ENCODE measurements at places on chromosomes 2 and 18. TPM values are rescaled to one million over a fixed set of nuclear protein-coding genes. Genes with fewer than 3 reads are reported as not detected.

Gene MOGAT1
- total RNA-seq, result not detected

Gene RESP18
- not detected for total RNA-seq

- no peak for DNase-seq
Measured at GRCh38 chr2:79394485-79394859, 118.4 kb upstream of the CTNNA2 start.

DNA sequence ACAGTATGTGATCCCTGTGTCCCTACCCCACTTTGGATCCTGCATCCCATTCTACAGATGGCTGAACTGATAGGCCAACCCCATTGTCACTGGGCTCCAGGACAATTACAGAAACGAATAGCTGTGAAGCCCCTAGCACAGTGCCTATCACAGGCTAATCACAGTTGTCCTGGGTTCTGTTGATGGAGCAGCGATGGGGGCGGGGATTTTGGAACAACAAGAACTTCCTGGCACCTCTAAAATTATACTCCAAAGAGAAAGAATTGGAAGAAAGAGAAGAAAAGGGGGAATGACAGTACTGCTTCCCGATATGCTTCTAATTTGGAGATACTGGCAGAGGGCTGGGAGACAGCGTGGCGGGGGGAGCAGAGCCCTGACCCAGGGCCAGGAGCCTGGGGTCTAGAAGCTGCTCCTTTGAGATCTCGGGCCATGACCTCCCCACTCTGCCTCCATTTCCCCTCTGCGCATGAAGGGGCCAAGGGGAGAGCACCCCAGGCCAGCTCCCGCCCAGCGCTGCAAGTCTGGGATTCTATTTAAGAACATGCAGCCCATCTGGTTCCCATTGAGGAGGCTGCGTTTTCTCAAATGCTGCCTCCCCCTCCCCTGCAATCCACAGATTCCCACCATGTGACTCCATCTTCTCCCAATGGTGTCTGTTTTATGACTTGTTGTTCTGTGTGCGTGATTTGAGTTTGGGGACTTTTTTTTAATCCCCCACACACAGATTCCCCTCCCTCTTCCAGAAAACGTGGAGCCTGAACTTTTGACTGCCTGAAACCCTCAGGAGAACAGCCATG is 202.7 kb downstream of the CYP26B1 start:
- no peak for DNase-seq

- no peak for DNase-seq
Measured at GRCh38 chr2:17821535-17822444, 5.5 kb downstream of the MSGN1 start.

- DNase-seq, result no peak
Measured at GRCh38 chr18:79217979-79218604, 148.9 kb downstream of the ATP9B start.

- DNase-seq, result no peak
Measured at GRCh38 chr2:7429733-7430132, 512.5 kb downstream of the RNF144A start.
